ENCODE measurements at places on chromosomes 5 and 9.
A peak's percentile ranks its signal among the peaks of the same experiment; 100 is the strongest.

DNA sequence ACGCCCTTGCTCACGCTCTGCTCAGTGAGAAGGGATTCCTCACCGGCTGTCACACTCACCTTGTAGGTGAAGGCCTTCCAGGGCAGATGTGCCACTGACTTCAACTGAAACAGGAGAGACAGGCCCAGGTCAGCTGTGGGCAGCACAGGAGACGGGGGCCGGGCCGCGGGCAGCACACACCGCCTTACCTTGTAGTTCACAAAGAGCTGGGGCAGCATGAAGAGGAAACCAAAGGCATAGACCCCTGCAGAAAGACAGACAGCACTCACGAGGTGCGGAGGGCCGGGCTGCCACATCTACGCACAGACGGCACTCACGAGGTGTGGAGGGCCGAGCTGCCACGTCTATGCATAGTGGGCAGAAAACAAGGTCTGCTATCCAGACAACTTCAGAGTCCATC, 23.3 kb downstream of the CLPTM1L start:
- no peak overlapping the region for H3K27ac ChIP-seq
- H3K4me1 ChIP-seq = no peaks in the 10 kb centered on the region
- H3K27me3 ChIP-seq = no peaks in the 10 kb centered on the region

DNA sequence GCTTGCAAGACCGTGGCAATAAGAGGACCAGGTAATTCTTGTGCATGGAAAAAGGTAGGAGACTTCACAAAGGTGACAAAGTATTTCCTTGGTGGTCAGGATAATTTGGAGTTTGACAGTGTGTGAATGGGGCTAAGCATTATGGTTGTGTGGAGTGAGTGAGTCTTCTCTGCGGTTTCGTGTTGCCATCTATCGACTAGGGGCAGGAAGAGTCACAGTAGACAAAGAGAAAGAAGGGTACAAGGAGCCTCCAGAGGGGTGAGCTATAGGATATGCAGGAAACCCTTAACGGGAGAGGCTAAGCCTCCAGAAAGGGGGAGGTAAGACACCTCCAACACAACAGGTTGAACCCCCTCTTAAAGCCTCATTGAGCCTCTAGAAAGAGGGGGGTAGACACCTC, 64.0 kb upstream of the RANBP6 start:
- H3K4me1 ChIP-seq = no peaks in the 10 kb centered on the region
- H3K27ac ChIP-seq = no peak overlapping the region
- no peak overlapping the region for H3K4me3 ChIP-seq
- no peaks in the 10 kb centered on the region for H3K36me3 ChIP-seq
- H3K27me3 ChIP-seq = no peaks in the 10 kb centered on the region
- no peak for DNase-seq

DNA sequence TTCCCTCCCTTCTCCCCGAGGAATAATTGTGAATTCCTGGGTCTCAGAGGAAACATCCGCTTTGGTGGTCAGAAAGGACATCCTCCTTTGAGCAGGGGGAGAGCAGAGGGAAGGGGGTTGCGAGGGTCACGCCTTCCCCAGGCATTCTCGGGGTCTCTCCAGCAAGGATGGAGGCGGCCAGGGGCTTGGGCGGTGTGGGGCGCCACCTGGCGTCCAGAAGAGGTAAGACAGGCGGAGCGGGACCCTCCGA, 129.1 kb downstream of the KCNIP1 start:
- H3K4me3 ChIP-seq = peak overlapping the region; percentile 4
- no peaks in the 10 kb centered on the region for H3K27me3 ChIP-seq
- peak; percentile 62 for DNase-seq
- H3K4me1 ChIP-seq = no peaks in the 10 kb centered on the region

- no peak for DNase-seq
- no peak overlapping the region for H3K4me3 ChIP-seq
- H3K27me3 ChIP-seq = no peaks in the 10 kb centered on the region
- no peaks in the 10 kb centered on the region for H3K36me3 ChIP-seq
These were observed 156.7 kb upstream of the TLX3 start for GRCh38 chr5:171152382-171152781.

DNA sequence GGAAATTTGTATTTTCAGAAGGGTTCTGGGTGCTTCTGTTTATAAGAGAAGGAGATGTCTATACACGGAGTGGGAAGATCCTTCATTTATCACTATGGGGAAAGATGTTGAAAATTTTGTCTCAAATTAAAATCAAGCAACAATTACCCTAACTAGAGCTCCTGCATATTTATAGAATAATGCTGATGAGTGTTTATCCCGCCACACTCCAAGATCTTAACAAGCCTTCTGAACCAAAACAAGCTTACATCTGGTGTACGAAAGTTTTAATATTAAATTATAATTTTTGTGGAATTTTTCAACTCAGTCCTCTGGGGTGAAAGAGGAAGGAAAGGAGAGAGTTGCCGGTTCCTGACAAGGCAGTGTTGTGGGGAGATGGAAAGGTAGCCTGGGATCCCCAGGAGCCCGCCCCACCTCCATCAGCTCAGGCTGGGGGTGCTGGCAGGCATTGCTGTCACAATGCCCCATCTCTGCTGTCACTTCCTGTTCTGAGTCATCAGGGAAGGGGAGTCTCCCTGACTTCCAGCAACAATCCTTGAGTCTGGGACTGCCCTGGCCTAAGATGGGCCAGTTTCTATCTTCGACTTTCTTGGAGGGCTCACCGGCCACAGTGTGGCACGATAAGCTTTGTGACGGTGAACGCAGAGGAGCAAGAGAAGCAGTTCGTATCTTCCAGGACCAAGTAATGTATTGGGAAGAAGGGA, 64.5 kb downstream of the ERAP1 start:
- no peak overlapping the region for H3K4me3 ChIP-seq
- H3K36me3 ChIP-seq = no peaks in the 10 kb centered on the region
- no peak overlapping the region for H3K27ac ChIP-seq
- DNase-seq = no peak
- H3K27me3 ChIP-seq = no peaks in the 10 kb centered on the region
- peaks cover 8% of the 10 kb centered on the region for H3K4me1 ChIP-seq

- H3K27me3 ChIP-seq = no peaks in the 10 kb centered on the region
- H3K4me3 ChIP-seq = no peak overlapping the region
- no peaks in the 10 kb centered on the region for H3K4me1 ChIP-seq
- H3K27ac ChIP-seq = no peak overlapping the region
- no peaks in the 10 kb centered on the region for H3K36me3 ChIP-seq
These were observed 127.5 kb upstream of the CDKN2B start for GRCh38 chr9:22136461-22137096.

DNA sequence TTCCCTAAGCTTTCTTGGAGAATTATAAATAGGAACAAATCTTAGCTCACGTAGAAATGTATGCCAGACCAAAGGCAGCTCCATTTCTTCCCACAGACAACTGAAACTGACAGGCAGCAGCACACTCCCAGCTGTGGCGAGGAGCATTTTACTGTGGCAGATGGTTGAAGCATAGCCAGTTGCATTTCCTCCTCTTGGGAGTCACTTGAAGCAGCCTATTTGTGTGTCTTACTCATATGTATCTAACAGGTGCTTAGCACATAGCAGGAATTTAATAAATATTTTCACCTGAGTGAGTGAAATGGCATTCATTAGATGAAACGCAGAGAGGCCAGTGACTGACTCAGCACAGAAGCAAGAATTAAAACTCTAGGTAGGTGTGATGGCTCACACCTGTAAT, 12.3 kb upstream of the MTMR12 start:
- no peaks in the 10 kb centered on the region for H3K4me1 ChIP-seq
- no peaks in the 10 kb centered on the region for H3K36me3 ChIP-seq
- no peak overlapping the region for H3K27ac ChIP-seq

- no peak overlapping the region for H3K27ac ChIP-seq
- no peak for DNase-seq
- H3K4me3 ChIP-seq = no peak overlapping the region
- no peaks in the 10 kb centered on the region for H3K36me3 ChIP-seq
These were observed 52.2 kb downstream of the HSD17B3 start for GRCh38 chr9:96249746-96250145.

- H3K27me3 ChIP-seq = no peaks in the 10 kb centered on the region
- DNase-seq = no peak
- H3K27ac ChIP-seq = no peak overlapping the region
- no peak overlapping the region for H3K4me3 ChIP-seq
- H3K36me3 ChIP-seq = no peaks in the 10 kb centered on the region
These were observed 476.4 kb downstream of the ISL1 start for GRCh38 chr5:51859624-51860023.

DNA sequence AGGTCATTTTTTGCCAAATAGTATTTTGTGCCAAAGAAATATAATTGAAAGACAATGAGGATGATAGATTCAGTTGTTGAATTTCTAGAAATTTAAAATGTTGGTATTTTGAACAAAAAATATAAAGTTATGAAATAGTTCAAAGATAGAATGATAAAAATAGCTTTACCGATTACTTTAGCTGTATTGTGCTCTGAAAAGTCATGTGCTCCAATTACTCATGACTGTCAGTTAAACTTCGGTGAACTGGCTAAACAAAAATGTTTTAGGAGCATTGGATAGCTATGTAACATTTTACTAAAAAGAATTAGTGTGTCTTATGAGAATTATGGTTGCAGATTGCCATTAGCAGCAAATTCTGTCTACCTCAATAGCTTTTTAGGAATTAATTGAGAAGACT, 177.3 kb upstream of the VCAN start:
- no peak overlapping the region for H3K4me3 ChIP-seq
- no peak overlapping the region for H3K27ac ChIP-seq
- DNase-seq = no peak
- H3K36me3 ChIP-seq = no peaks in the 10 kb centered on the region
- no peaks in the 10 kb centered on the region for H3K4me1 ChIP-seq

- H3K27me3 ChIP-seq = no peaks in the 10 kb centered on the region
- H3K4me1 ChIP-seq = peaks cover 25% of the 10 kb centered on the region
- no peaks in the 10 kb centered on the region for H3K36me3 ChIP-seq
- H3K27ac ChIP-seq = peak overlapping the region; percentile 82
These were observed 29.3 kb downstream of the CSF2 start for GRCh38 chr5:132102944-132103331.

DNA sequence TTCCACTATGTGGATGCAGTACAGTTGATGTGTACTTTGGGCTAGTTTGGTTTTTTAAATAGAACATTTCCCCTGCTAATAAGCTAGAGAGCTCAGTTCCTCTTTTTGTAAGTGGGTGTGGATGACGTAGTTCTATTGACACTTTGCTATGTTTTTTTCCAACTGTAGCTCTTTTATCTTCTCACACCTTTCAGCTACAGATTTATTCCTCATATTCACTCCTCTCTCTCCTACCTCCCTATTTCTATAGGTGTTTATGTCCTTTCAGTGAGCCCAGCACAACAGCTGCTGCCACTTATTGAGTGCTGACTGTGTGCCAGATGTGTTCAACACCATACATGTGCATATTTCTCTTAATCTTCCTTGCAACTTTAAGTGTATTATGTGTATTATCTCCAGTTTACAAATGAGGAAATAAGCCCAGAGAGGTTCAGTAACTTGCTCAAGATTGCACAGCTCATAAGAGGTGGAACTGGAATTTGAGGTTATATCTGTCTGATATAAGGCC, 215.7 kb downstream of the SEMA6A start:
- H3K27ac ChIP-seq = no peak overlapping the region
- H3K36me3 ChIP-seq = no peaks in the 10 kb centered on the region
- peaks cover 9% of the 10 kb centered on the region for H3K4me1 ChIP-seq
- H3K4me3 ChIP-seq = no peak overlapping the region

GRCh38 chr9:99650187-99650874, 171.4 kb upstream of the NR4A3 start:
- no peak overlapping the region for H3K27ac ChIP-seq
- H3K4me3 ChIP-seq = no peak overlapping the region
- H3K27me3 ChIP-seq = no peaks in the 10 kb centered on the region
- no peak for DNase-seq

DNA sequence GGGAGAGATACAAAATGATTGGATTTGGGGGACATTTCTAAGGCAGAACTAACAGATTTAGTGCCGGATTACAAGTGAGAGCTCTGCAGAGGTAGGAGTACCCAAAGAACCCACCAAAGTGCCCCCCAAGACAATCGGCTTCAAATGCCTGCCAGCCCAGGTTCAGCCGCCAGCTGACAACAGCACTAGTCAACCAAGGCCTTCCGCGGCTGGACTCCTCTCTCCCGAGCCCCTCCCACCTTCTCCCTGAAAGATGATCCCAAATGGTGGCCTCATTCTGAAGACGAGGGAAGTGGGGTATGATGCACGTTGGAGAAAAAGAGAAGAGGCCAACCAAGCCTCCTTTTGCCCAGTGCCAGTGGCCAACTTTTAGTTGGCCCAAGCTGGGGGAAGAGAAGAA, 210.4 kb upstream of the SLC30A5 start:
- no peak overlapping the region for H3K4me3 ChIP-seq
- no peaks in the 10 kb centered on the region for H3K4me1 ChIP-seq
- no peaks in the 10 kb centered on the region for H3K36me3 ChIP-seq

DNA sequence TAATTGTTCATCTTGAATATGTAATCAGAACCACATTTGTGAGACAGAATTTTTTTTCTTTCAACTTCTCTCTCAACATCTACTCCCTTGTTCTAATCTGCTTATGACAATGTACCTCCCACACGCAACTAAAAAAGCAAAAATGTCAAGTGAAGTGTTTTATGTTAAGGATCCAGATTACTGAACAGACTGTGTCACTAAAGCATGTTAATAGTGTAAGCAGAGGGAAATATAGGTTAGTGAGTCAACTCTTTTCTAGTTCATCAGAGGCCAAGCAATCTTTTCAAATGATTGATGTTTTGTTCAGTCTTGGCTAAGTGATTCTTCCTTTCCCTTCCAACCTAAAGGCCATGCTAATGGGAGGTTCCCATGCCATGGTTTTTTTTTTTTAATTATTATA, 34.7 kb upstream of the IDNK start:
- H3K4me1 ChIP-seq = no peaks in the 10 kb centered on the region
- H3K4me3 ChIP-seq = no peak overlapping the region
- H3K36me3 ChIP-seq = no peaks in the 10 kb centered on the region
- no peaks in the 10 kb centered on the region for H3K27me3 ChIP-seq
- no peak overlapping the region for H3K27ac ChIP-seq
- no peak for DNase-seq

DNA sequence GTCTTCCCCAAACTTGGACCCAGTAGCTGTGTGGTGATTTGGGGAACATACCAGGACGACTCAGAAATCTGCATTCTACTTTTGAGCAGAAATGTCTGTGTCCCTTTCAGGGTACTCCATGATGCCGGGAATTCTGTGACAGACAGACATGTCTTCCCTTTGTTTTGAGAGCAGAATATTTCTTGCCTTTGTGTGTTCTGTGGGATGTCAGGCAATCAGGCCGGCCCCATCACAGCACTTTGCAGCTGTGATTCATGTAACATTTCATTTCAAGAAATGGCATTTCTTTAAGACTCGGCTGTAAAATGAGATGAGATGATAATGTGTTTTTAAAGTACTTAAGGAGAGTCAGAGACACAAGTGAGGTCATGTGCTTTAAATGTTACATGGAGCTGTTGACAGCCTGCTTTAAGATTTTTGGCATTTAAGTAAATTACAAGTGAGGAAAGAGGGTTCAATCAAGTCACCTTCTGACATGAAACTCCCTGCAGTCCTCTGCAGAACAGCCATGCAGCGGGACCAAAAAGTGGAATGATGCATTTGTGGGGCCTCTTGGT, 98.7 kb downstream of the SLC28A3 start:
- H3K27ac ChIP-seq = no peak overlapping the region
- H3K4me1 ChIP-seq = no peaks in the 10 kb centered on the region
- no peak for DNase-seq
